ENCODE measurements at places on chromosomes 7 and 10. TPM values are rescaled to one million over a fixed set of nuclear protein-coding genes. Genes with fewer than 3 reads are reported as not detected.

Gene COL17A1
- 0.86 TPM for total RNA-seq

Gene NAT16
- total RNA-seq: not detected

Gene PNLIPRP3
- not detected for total RNA-seq

Gene MBLAC1
- total RNA-seq: 1.6 TPM

Gene MUC3A
- total RNA-seq: 2.0 TPM

Gene EGR2
- total RNA-seq: 0.71 TPM

Gene CALHM1
- not detected for total RNA-seq

Gene NPY4R
- 0.71 TPM for total RNA-seq

Gene RSU1
- total RNA-seq: 27.4 TPM

- DNase-seq: no peak
Observed at GRCh38 chr10:5591336-5591824, 66.6 kb downstream of the CALML3 start.

GRCh38 chr10:75650648-75651047 is 219.2 kb downstream of the LRMDA start:
- DNase-seq: no peak

DNA sequence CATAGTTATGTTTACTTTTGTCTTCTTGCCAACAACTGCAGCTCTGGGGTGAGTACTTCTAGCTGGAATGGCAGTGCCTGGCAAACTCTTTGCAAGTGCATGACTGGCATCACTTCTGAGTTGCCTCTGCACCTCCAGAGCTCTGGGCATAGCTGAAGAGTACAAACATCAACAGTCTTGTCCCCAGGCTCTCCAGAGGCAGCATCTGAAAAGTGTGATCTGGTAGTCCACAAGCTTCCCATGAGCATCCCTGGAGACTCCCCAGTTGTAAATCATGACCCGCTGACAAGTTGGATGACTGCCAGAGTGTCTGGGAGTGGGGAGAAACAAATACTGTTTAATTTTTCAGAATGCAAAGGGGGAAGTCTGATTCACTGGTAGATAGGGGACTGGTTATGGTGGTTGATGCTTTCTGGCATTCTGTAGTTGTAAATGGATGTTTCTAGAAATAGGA is 138.9 kb upstream of the CDK13 start:
- no peak for DNase-seq

DNA sequence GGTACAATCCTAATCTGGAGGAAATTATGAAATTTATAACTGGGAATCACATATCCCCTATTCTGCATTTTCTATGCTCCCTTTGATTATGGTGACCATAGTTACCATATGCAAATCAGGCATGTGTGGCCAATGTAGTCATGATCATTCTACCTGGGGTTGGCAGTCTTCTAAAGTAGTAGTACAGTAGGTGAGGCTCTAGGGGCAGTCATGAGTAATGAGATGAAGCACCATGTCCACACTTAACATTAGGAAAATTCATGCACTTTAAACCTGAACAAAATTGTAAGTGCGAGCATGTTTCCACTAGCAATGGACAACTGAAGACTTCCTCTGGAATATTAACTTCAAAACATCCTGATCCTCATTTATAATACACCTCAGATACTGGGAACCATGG is 545.9 kb downstream of the SUGCT start:
- no peak for DNase-seq

- DNase-seq: no peak
Observed at GRCh38 chr7:70322856-70323255, 724.6 kb downstream of the AUTS2 start.

DNA sequence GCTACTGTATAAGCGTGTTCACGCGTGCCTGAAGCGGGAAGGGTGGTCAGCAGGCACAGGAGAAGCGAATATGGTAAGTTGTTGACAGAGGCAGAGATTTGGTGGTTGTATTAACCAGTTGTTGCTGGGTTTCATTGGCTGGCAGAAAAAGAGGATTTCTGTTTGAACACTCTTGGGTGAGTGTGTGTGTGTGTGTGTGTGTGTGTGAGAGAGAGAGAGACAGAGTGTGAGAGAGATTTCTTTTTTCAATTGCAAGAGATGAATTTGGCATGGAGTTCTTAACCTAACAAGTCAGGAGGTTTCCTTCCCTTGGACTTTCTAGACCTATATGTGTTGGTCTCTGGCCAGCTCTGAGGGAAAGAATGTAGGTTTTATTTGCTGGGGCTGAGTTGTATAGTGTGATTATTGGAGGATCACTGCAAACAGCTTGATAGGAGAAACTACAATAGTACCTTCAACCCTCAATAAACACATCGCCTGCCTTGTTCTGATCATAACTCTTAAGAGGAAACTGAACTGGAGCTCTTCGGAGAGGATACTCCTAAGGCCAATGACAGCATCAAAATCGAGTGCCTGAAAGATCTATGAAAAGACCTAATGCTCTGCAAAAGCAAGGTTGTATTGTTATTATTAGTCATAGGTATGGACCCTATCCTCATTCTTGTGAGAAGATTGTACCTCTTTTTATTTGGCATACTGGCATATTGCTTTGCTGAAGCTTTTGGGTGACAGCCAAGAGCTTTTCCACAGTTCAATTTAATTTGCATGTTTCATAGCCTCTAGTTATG is 1.2 kb downstream of the MCU start:
- no peak for DNase-seq

GRCh38 chr7:133669061-133669455 is 416.2 kb downstream of the EXOC4 start:
- no peak for DNase-seq

- DNase-seq: no peak
Observed at GRCh38 chr10:114856544-114857287, 35.1 kb downstream of the FHIP2A start.

- DNase-seq: no peak
Observed at GRCh38 chr10:72027498-72027897, 60.9 kb downstream of the SPOCK2 start.

DNA sequence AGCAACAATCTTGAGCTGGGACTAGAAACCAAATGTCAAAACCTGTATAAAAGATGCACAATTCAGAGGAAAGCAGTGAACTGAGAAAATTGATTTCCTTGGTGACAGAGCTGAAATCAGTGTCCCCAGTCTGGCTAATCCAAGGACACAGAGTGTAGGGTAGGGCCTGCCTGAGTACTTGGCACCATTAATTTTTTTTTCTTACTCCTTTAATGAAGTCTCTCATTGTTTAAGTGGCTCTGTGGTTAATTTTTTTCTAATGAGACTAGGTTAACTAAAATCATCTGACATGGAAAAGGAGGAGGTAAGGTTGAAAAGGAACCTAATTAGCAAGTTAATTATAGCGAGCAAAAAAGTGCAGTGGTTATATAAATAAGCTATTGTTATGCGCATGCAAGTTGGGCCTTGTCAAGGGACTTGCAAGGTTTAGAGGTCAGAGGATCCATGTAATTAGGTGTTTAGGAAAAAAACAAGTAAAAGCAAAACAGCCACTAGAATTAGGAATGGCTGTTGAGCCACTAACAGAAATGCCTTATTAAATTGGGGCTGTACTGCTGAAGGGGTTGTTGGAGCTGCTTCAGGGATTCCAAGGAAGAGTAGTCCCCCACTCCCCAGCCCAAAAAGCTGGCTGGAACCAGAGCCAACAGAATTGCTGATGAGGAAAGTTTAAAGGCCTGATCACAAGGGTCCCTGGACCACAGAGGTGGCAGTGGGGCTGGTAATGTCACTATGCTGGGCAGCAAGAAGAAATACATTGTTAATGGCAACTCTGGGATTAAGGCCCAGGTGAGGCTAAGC is 58.9 kb upstream of the STRIP2 start:
- no peak for DNase-seq

- DNase-seq: no peak
Observed at GRCh38 chr10:132423966-132424861, 27.2 kb downstream of the PWWP2B start.

DNA sequence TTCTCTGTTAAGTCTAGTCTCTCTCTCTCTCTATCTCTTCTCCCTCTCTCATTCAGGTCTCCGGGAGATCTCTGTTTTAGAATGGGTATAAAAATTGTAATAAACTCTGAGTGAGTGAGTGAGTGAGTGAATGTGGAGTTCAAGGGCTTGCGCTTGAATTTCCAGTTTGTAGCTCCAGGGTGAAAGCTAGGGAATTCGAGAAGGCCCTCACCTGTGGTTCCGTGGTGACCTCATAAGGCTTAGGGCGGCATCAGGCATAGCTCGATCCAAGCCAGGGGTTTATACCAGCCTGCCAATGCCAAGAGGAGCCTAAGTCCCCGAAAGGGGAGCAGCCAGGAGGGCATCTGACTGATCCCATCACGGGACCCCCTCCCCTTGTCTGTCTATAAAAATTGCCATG is 456 bp downstream of the AKR1B15 start:
- no peak for DNase-seq

GRCh38 chr7:50446542-50446960 is 3.6 kb downstream of the FIGNL1 start:
- DNase-seq: no peak

GRCh38 chr7:94409200-94409948 is 14.7 kb downstream of the COL1A2 start:
- DNase-seq: no peak

All from progenitor cell of endocrine pancreas (in vitro differentiated cells).